ENCODE measurements at places on chromosomes 7 and 10.

- DNase-seq, result no peak
Observed at GRCh38 chr10:96292971-96293920, 11.0 kb upstream of the DNTT start.

DNA sequence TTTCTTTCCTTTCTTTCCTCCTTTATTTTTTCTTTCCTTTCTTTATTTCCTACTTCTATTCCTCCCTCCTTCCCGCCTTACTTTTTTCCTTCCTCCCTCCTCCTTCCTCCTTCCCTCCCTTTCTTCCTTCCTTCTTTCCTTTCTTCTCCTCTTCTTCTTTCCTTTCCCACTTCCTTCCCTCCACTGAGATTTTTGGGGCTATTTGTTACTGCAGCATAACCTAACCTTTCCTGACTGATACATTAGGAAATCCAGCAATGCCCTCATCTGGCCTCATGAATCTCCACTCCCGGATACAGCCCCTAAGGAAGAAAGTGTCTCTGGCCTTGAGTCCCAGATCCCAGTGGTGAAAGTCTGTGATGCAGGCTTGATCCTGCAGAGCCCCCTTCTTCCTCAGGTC, 38.6 kb upstream of the BAIAP2L1 start:
- DNase-seq, result no peak

- no peak for DNase-seq
Observed at GRCh38 chr10:99658622-99659030, 683 bp upstream of the ENTPD7 start.

- DNase-seq, result no peak
Observed at GRCh38 chr10:131002031-131002861, 309.3 kb downstream of the TCERG1L start.

DNA sequence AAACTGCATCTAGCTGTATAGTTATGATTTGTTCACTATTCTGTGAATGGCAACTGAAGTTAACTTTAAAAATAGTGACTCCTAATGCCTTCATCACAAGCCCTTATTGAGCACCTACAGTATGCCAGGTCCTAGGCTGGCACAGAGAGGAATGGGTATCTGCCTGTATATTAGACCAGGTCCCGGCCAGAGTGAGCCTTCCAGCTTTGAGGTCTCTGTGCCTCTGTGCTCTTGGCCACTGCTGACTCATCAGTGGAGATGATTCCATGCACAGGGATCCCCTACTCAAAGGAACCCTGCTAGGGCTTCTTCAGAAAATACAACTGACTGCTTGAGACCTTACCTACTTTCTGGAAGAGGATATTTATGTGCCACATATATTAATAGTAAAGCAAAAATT, 118.4 kb downstream of the GFRA1 start:
- no peak for DNase-seq

GRCh38 chr7:124460555-124460954, 305.0 kb downstream of the GPR37 start:
- no peak for DNase-seq
